ENCODE measurements at places on chromosomes 1 and 21. TPM values are rescaled to one million over a fixed set of nuclear protein-coding genes. Genes with fewer than 3 reads are reported as not detected.

The ANKRD35 gene
- 1.8 TPM for total RNA-seq

DNA sequence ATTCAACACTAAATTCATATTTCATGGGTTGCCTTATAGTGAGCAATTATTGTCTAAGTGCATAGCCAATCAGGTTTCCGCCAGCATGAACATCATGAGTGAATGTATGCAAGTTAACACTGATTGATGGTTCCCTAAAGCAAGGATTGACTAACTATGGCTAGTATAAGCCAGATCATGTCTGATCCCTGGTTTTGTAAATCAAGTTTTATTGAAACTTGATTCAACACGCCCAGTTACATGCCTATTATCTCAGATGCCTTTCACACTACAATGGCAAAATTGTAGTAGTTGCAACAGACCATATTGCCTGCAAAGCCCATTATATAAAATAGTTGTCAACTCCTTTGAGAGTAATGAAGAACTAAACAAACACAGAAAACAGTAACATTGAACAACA lies 1127.4 kb downstream of the NCAM2 start:
- no peak for DNase-seq

DNA sequence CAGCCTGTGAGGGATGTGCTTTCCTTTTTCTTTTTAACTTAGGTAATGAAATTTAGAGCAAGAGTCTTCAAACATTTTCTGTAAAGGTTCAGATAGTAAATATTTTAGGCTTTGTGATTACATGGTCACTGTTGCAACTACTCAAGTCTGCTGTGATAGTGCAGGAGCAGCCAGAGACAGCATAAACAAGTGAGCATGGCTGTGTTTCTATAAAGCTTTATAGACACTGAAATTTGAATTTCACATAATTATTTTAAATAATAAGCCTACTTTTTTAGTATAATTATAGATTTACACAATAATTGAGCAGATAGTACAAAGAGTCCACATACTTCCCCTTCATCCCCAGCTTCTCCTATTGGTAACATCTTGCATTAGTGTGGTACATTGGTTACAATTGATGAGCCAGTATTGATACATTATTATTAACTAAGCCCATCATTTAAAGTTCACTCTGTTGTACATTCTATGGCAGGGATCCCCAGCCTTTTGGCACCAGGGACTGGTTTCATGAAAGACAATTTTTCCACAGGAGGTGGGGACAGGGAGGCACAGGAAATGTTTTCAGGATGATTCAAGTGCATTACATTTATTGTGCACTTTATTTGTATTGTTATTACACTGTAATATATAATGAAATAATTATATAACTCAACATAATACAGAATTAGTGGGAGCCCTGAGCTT lies 3.0 kb downstream of the ATF6 start:
- DNase-seq: no peak

DNA sequence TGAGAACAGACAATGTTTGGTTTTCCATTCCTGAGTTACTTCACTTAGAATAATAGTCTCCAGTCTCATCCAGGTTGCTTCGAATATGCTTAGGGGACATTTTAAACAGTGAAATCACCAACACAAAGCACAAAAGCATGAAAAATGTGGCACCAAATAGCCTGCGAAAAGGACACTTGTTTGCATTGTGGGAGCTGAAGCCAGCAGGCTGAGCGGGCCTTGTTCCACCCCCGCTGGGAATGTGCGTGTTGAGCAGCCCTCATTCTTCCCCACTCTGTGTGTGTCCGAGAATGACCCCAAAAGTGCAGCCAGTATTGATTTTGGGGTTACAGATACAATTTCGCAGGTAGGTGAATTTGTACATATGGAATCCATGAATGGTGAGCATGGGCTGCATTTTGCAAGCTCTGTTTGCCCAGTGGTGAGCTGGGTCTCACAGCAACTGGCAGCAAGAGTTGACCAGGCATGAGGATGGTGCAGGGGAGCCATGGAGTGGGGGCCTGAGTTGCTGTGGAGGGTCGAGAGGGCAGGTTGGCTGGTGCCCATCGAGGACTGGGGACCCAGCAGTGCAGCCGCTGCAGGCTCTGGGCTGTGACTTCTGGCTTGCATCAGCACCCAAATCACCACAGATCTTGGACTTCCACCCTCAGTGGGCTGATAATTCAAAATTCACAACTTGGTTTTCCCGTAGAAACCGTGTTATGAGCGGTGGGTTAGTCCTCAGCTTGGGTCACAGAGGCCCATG lies 29.4 kb downstream of the NENF start:
- no peak for DNase-seq

DNA sequence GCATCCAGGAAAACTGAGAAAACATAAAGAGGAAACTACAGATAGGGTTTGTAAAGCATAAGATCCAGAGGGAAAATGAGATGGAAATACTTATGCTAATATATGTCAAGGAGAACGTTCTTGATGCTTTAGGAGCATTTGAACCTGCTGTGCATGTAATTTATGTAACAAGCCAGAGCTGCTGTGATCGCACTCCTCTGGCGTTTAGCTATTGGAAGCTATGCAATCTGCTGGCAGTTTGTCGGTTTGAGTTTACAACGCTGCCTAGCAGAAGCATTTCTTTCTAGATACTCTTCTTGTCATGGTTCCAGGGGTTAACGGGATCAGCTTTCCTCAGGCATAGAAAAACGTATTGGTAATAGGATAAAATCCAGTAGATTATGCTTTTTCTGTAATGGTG lies 182.7 kb downstream of the KCNH1 start:
- DNase-seq: no peak

DNA sequence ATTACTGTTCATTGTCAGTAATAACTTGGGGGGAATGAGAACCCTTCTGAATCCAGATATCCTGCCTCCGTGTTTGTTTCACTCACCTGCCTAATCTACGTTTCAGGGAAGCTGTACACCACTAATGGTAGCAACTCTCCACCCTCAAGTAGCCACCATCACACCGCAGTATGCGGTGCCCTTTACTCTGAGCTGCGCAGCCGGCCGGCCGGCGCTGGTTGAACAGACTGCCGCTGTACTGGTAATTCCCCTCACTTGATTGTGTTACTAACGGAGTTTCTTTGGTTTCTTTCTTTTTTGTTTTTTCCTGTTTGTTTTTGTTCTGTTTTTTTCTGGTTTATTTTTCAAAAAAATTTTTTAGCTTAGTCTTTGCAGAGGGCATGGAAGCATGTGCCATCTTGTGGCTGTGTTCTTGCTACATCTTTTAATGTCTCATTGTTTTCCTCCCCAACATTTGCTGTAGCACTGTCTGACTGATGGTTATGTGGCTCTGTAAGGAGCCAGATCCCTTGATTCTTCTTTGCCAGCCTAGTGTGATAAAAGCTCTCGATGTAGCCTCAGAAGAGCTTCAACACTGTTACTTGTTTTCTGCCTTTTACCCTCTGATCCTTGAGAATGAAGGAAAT lies 15.9 kb upstream of the OLFML3 start:
- no peak for DNase-seq
